ENCODE measurements at places on chromosomes 3 and 15.

GRCh38 chr3:141789281-141789680 lies 26.1 kb downstream of the GRK7 start:
- DNase-seq: no peak

- DNase-seq: no peak
Measured at GRCh38 chr3:111252779-111253178, 181.2 kb downstream of the NECTIN3 start.

DNA sequence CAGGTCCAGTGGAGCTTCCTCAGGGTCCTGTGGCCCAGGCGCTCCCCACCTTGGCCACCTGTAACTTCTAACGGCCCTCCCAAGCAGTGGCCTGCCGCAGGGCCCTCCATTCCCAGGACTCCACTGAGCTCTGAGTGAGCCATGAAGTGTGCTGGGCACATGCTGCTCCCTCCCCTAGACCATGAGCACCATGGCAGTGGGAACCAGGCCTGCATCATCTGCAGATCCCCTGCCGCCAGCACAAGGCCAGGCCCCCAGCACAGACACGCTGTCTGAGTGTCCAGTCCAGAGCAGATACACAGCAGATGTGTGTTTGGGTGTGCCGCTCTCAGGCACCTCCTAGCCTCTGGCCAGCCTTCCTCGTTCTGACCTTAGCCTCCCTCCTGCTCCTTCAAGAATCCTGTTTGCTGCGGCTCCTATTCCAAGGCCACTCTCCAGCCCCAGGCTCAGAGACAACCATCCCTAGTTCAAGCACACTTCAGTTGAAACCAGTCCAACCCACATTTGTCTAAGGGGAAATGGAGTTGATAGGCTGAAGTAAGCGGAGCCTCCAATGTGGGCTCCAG lies 7.0 kb upstream of the KLF15 start:
- DNase-seq: no peak

DNA sequence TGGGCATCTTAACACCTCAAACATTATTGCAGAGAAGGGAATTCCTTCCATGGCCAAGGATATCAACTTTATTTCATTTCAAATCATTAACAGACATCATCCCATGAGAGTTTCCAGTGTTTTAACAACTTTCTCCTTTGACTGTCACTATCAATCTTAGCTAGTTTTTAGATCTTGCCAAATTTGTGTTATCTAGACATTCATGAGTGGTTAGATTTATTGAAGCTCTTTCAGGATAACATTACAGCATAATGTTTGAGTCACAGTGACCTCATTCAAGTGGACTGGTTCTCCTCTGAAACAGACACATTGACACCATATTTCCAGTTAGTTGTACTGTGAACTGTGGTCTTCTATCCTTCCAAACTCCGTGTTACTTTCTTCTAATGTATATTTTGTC lies 8.6 kb upstream of the TNFAIP8L3 start:
- no peak for DNase-seq

GRCh38 chr3:143326983-143327778 lies 207.6 kb downstream of the CHST2 start:
- DNase-seq: no peak

DNA sequence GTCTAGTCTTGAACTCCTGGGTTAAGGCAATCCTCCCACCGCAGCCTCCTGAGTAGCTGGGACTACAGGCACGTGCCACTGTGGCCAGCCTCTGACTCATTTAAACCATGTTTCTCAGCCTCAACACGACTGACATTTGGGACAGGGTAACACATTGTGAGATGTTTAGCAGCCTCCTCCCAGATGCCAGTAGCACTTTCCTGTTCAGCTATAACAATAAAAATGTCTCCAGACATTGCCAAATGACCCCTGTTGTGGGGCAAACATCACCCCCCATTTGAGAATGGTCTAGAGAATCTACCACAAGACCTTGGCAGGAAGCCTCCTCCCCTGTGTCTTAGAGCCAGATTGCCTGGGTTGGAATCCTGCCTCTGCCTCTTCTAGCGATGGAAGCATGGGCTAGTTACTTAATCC lies 8.4 kb downstream of the TMEM40 start:
- DNase-seq: no peak

DNA sequence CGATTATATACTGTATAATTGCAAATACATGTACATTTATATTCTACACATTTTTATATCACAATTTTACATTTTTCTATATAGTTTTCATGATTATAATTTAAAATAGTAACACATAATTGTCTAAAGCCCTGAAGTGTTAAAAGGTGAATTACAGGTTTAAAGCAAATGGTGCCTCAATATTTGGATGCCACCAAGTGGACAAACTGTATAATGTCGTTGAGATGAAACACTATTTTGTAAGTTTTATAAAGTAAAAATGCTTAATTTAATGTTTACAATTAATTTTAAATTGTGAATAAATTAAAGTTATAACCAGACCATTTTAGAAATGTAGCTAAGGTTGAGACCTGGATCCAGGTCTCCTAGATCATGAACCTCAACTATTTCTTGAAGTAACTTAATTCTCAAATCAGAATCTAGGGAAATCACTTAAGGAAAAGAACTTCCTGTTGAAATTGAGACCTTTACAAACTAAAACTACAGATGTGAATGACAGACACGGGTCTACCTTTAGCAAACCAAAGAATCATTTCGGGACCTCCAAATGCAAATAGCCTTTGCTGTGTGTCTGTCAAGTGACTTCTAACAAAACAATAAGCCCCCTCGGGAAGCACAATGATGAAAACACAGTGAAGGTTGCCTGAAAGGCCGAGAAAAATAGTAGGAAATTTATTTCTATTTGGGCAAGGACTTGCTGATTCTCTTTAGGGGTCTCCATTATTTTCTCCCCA lies 37.8 kb downstream of the EHHADH start:
- no peak for DNase-seq

- DNase-seq: no peak
Measured at GRCh38 chr15:89118481-89118989, 30.3 kb downstream of the ABHD2 start.

GRCh38 chr3:43506644-43507043 lies 115.2 kb downstream of the ANO10 start:
- no peak for DNase-seq

DNA sequence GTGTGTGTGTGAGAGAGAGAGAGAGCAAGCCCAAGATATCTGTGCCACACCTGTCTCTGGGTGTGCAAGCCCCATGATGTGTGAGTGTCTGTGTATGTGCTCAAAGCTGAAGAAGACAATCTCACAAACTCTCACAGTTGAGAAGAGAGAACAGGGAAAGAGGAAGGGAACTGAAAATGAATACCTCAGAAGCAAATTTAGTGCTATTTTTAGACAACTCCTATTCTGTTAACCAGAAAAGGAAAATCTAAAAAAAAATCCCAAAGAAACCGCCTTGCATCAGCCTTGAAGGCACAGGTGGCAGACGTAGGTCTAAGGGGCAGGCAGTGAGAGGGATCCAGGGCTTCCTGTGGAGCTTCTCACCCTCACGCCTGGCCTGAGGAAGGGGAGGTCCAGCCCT lies 47.8 kb downstream of the ATP2B2 start:
- no peak for DNase-seq

- DNase-seq: no peak
Measured at GRCh38 chr3:188824566-188824965, 347.2 kb upstream of the TPRG1 start.

DNA sequence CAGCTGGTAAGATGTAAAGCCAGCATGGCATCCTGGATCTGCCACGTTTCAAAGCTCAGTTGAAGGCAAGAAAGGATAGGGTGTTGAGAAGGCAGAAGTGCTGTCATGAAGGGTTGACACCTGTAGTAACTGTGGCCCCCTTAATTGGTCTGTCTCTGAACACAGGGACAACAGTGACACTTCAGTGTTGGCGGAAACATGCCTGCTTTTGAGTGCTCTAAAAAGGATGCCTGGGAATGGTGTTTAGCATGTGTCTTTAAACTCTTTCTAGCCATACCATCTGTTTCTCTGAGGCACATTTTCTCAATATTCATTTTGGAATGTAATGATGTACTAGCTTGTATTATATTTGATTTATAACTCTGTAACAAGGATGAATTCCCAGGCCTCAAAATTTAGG lies 42.1 kb downstream of the PLS1 start:
- no peak for DNase-seq

- DNase-seq: no peak
Measured at GRCh38 chr3:150890295-150890694, 14.9 kb downstream of the MINDY4B start.

GRCh38 chr3:52240886-52241370 lies 2.0 kb upstream of the TWF2 start:
- DNase-seq: no peak

- DNase-seq: no peak
Measured at GRCh38 chr3:193932136-193932535, 203.8 kb upstream of the HES1 start.

GRCh38 chr3:37494216-37494615 lies 319.8 kb upstream of the LRRFIP2 start:
- no peak for DNase-seq

DNA sequence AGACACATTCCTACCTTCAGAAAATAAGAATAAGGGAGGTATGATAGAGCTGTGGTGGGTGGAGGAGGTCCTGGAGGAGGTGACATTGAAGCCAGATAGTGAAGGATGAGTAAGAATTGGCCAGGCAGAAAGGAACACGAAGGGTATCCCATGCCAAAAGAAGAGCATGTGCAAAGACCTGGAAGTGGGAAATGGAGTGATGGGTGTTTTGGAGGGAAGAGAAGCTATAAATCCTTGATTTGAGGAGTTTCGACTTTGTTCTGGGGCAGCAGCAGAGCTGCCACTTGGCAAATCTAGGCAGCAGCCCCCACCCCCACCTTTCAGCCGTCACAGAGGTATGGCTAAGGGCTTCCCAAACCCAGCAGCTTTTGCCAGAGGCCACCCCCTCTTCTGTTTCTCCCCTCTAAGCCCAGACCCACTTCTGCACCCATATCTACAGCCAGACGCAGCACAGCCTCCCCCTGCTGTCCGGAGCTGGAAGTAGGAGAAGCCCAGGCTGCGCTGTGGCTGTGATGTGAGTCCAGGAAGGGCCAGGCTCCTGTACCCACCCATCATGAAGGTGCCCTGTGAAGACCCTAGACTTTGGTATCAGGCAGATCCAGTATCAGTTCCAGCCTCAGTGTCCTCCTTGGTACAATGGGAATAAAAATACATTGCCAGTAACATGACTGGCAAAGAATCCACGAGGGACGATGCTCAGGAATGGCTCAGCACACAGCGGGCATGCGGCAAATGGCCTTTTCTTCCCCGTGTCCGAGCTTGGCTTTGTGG lies 188.7 kb upstream of the LINGO1 start:
- no peak for DNase-seq

GRCh38 chr3:104436506-104436905 lies 930.2 kb upstream of the ALCAM start:
- DNase-seq: no peak

GRCh38 chr3:184591789-184592188 lies 30.2 kb downstream of the EPHB3 start:
- no peak for DNase-seq

- DNase-seq: no peak
Measured at GRCh38 chr3:18234717-18235335, 190.3 kb downstream of the SATB1 start.

All from T-helper 17 cell (primary cell).